Testis (tissue), 5 donors: ENCODE measurements at places on chromosomes 7 and 10.

DNA sequence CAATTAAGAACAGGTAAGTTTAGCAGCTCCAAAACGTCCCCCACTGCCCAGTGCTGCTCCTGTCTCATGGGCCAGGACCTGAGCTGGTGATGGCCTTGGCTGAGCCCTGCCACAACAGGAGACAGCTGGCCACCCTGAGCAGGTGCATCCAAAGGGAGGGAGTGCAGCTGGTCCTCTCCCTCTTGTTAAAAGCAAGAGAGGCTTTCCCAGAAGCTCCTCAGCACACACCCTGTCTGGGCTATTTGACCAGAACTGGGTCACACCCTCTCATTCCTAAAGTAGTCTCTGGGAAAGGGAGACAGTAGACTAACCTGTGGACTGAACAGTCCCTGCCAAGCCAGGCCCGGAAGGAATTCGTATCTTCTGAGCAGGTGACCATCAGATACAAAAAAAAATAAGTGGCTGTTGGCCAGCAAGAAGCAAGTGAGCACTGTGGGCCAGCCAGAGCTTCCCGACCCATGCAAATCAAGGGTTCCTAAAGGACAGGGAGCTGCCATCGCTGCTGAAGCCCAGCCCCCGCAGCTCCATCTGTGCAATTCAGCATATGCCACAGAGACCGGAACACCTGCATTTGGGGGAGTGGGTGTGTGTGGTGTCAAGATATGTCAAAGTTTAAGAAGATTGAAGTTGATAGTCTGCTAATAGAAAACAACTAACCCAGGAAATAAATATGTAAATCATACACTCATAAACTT lies 2.1 kb upstream of the TMEM72 start:
- H3K4me3 ChIP-seq = no peak overlapping the region
- DNase-seq = no peak
- H3K27ac ChIP-seq = no peak overlapping the region
- H3K27me3 ChIP-seq = no peaks in the 10 kb centered on the region
- no peaks in the 10 kb centered on the region for H3K36me3 ChIP-seq

DNA sequence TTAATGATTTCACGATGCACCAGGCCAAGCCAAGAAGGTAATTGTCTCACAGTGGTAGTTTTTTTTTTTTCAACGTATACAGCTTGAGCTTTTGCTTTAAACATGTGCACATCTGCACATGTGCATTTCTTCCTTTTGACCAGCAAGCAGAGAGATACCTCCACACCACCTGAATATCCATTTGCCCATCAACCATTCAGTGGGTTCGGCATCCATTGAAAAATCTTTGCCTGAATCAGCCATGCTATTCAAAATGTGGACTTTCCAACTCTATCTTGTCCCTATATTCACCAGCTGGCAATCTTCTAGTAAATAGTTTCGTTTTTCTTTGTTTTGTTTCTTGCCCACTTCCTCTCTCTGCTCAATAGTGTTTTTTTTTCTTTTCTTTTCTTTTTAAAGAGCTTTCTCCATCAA lies 7.7 kb upstream of the TRA2A start:
- no peak overlapping the region for H3K4me3 ChIP-seq
- H3K4me1 ChIP-seq = no peaks in the 10 kb centered on the region
- H3K36me3 ChIP-seq = no peaks in the 10 kb centered on the region

DNA sequence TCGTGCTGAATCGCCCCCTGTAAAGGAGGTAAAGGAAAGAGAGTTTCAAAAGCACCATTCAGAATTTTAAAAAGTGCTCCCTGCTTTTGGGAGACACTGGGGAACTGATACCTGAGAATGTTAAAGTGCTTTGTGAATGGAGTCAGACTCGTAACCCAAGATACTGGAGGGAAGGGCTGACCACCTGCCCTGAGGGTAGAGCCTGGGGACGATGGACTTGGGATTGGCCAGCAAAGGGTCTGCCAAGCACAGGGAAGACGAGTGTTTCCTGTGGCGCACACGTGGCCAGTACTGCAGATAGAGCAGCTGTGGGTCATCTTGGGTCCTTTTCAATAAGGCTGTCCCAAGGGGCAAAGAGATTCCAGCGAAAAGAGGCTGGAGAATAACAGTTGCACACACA lies 1284.1 kb upstream of the AUTS2 start:
- no peak for DNase-seq
- H3K27me3 ChIP-seq = no peaks in the 10 kb centered on the region
- no peak overlapping the region for H3K4me3 ChIP-seq
- no peaks in the 10 kb centered on the region for H3K36me3 ChIP-seq
- no peaks in the 10 kb centered on the region for H3K4me1 ChIP-seq

- H3K4me1 ChIP-seq = no peaks in the 10 kb centered on the region
- no peak overlapping the region for H3K4me3 ChIP-seq
- no peak for DNase-seq
- no peaks in the 10 kb centered on the region for H3K27me3 ChIP-seq
Measured at GRCh38 chr7:140000666-140001268, 62.0 kb downstream of the PARP12 start.

GRCh38 chr7:44486693-44487092 lies 3.8 kb downstream of the NUDCD3 start:
- DNase-seq = no peak
- peaks cover 14% of the 10 kb centered on the region for H3K4me1 ChIP-seq
- H3K36me3 ChIP-seq = no peaks in the 10 kb centered on the region
- H3K27ac ChIP-seq = no peak overlapping the region
- no peak overlapping the region for H3K4me3 ChIP-seq

DNA sequence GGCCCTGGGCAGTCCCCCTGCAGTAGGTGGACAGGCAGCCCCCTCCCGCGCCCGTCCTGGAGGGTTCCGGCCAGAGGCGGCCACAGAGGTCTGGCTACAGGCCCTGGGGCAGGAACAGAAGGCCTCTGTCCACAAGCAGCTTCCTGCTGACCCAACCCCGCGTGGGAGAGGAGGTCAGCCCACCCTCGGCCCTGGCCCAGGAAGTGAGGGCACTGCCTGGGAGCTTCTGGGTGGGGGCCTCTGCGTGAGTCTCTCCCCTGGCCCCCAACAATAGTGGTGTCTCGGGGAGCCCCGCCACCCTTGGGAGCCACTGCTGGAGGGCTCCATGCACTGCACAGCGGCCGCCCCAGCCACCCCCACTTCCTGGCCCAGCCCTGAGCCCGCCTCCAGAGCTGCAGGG lies 4.7 kb downstream of the MICALL2 start:
- peaks cover 9% of the 10 kb centered on the region for H3K4me1 ChIP-seq
- H3K4me3 ChIP-seq = no peak overlapping the region
- no peak for DNase-seq
- H3K27me3 ChIP-seq = no peaks in the 10 kb centered on the region
- H3K36me3 ChIP-seq = no peaks in the 10 kb centered on the region
- H3K27ac ChIP-seq = no peak overlapping the region

- peaks cover 26% of the 10 kb centered on the region for H3K4me1 ChIP-seq
- H3K36me3 ChIP-seq = no peaks in the 10 kb centered on the region
- no peak overlapping the region for H3K4me3 ChIP-seq
- H3K27ac ChIP-seq = no peak overlapping the region
- no peaks in the 10 kb centered on the region for H3K27me3 ChIP-seq
Measured at GRCh38 chr7:55185941-55186609, 167.3 kb downstream of the EGFR start.

DNA sequence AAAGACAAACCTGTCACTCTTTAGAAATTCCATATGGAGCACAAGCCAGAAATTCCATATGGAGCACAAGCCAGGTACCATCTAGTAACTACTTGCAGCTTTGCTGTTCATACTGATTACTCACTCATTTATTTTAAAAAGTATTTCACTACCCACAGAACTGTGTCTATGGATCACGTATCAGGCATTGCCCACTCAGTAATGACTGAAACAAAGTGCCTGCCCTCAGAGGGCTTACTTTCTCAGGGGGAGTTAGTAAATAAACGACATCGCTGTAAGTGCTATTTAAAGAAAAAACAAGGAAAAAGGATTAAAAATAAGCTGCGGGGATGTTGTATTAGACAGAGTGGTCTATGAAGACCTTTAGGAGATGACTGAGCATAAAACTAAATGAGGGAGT lies 170.9 kb downstream of the GALNT11 start:
- H3K4me3 ChIP-seq = no peak overlapping the region
- no peaks in the 10 kb centered on the region for H3K27me3 ChIP-seq
- H3K36me3 ChIP-seq = no peaks in the 10 kb centered on the region
- H3K4me1 ChIP-seq = no peaks in the 10 kb centered on the region
- no peak for DNase-seq
